ENCODE measurements at places on chromosomes 1 and 21.

DNA sequence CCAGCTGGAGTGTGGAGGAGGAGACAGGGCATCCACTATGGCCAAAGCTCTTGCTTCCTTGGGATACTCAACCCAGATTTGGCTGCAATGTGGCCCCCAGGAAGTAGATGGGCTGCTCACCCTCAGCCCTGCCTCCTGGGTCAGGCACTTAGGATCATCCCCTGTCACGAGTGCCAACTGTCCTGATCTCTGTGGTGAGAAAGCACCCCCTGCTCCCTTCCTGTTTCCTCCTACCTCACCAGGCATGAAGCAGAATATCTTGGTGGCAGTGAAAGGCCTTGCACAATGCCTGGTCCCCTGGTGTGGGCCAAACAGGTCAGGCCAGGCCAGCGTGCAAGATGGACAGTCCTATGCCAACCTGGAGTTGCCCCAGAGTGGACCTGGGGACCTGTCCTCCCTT, 211.7 kb downstream of the GRIK3 start:
- DNase-seq: no peak

GRCh38 chr1:23111600-23112535, 56.8 kb downstream of the LUZP1 start:
- no peak for DNase-seq

- DNase-seq: no peak
These were observed 378 bp downstream of the ANKRD65 start for GRCh38 chr1:1420654-1421141.

DNA sequence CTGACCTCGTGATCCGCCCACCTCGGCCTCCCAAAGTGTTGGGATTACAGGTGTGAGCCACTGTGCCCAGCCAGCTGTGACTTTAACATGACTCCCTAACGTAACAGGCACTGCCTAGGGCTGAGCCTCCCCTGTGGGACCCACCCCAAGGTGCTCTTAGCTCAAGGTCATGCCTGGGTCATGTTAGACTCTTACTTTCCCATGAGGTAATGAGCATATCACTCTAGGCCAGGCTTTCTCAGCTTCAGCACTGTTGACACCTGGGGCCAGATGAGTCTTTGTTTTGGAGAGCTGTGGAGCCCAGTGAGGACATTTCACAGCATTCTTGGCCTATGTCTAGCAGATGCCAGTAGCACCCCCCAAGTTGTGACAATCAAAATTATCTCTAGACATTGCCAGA, 4.5 kb downstream of the NECAP2 start:
- DNase-seq: no peak

DNA sequence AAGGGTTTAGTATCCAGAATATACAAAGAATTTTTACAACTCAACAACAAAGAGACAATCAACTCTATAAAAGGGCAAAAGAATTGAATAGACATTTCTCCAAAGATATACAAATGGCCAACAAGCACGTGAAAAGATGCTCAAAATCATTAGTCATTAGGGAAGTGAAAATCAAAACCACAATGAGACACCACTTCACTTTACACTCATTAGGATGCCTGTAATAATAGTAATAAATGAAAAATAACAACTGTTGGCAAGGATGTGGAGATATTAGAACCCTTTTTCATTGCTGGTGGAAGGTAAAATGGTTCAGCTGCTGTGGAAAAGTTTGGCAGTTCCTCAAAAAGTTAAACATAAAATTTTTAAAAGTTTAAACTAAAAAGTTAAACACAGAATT, 7.0 kb upstream of the ABCD3 start:
- no peak for DNase-seq

GRCh38 chr1:95041491-95042165, 31.1 kb downstream of the ALG14 start:
- DNase-seq: peak; percentile 69
